ENCODE measurements at places on chromosomes 2 and 18. TPM values are rescaled to one million over a fixed set of nuclear protein-coding genes. Genes with fewer than 3 reads are reported as not detected.

Gene CHRNG
- not detected for total RNA-seq

Gene CDH7
- not detected for total RNA-seq

Gene EFHD1
- 7.7 TPM for total RNA-seq

GRCh38 chr2:20430461-20431300 is 16.2 kb upstream of the RHOB start:
- H3K27me3 ChIP-seq = no peaks in the 10 kb centered on the region
- H3K4me3 ChIP-seq = no peak overlapping the region
- H3K27ac ChIP-seq = peak overlapping the region; percentile 66
- H3K4me1 ChIP-seq = peaks cover 20% of the 10 kb centered on the region
- H3K36me3 ChIP-seq = no peaks in the 10 kb centered on the region

Gene NDC80
- total RNA-seq = 1.1 TPM

DNA sequence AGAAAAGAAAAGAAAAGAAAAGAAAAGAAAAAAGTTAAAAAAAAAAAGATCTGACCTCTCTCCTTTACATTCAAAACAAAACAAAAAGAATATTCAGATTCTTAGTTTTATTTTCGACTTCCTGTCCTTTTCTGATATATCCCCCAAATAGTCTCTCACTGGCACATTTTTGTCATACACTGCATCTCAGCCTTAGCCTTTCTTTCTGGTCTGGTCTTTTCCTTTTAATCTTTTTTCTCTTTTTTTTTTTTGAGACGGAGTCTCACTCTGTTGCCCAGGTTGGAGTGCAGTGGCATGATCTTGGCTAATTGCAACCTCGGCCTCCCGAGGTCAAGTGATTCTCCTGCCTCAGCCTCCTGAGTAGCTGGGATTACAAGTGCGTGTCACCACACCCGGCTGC is 1.6 kb upstream of the RIOK3 start:
- H3K27me3 ChIP-seq = no peaks in the 10 kb centered on the region
- H3K36me3 ChIP-seq = no peaks in the 10 kb centered on the region
- H3K4me3 ChIP-seq = no peak overlapping the region
- peaks cover 33% of the 10 kb centered on the region for H3K4me1 ChIP-seq
- no peak for DNase-seq

GRCh38 chr2:128628206-128628605 is 309.5 kb upstream of the HS6ST1 start:
- no peaks in the 10 kb centered on the region for H3K4me1 ChIP-seq
- DNase-seq = peak; percentile 14
- no peak overlapping the region for H3K27ac ChIP-seq

DNA sequence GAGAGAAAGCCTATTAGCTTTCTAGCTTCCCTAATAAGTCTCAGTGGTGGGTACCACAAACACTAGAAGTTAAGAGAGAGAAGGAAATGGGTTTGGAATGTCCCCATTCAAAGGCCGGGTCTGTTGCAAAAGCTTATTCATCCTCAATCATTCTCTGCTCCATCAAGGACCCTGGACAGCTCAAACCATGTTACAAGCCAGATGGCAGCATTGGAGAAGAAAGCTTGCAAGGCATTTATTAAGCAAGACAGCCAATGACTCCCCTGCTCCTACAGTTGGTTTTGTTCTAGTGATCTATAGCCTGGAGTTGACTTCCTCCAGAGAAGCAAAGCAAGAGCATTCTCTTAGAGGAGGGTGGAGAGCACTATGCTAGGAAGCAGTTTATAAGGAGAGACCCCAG is 86.9 kb upstream of the LMAN1 start:
- no peak overlapping the region for H3K27ac ChIP-seq
- no peaks in the 10 kb centered on the region for H3K27me3 ChIP-seq
- no peak for DNase-seq
- H3K36me3 ChIP-seq = no peaks in the 10 kb centered on the region

Gene NLRC4
- 24.4 TPM for total RNA-seq

DNA sequence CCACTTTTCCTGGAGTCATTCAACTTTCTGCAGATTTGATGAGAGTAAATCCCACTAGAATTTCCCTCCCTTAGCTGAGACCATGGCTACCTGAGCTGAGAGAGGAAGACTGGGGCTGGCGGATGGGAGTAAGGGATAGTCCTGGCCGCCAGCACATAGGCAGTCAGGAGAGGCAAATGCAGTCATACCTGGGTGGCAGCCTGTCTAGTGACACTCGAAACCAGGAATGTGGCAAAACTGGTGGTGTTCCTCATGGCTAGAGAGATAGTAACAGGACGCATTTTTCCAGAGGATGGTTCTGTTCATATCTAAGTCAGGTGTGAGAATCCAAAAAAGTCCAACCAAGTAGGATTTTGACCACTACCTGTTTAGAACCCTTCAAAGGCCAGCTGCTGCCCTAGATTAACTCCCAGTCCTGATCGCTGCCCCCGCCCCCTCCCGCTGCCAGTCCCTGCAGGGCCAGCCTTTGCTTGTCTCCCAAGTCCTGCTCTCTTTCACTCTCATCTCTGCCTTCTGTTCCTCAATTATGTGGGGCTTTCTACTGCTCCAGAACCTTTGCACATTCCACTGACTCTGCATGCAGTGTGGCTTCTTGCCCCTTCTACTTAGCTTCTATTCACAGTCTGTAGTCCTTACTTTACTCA is 17.4 kb upstream of the SCG2 start:
- H3K36me3 ChIP-seq = no peaks in the 10 kb centered on the region
- H3K27ac ChIP-seq = no peak overlapping the region
- H3K27me3 ChIP-seq = peaks cover 17% of the 10 kb centered on the region
- no peaks in the 10 kb centered on the region for H3K4me1 ChIP-seq
- H3K4me3 ChIP-seq = no peak overlapping the region

DNA sequence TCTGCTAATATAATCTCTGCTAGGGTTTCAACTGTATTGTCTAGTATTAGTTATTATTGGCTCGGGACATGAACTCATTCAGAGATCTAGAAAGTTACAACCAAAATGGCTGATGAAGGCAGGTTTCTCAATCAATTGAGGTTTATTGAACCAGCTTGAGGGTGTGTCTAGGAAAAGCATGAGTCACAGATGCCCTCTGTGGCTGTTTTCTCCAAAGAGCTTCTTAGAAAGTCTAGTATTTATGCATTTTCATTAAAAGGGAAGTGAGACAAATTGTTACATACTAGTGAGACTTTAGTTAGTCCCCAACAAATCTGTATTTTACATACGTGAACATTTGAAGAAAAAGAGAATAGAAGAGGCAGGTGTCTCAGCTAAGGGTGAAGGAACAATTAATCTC is 23.0 kb upstream of the RTTN start:
- no peak for DNase-seq
- H3K27ac ChIP-seq = no peak overlapping the region
- H3K36me3 ChIP-seq = no peaks in the 10 kb centered on the region
- no peak overlapping the region for H3K4me3 ChIP-seq
- no peaks in the 10 kb centered on the region for H3K4me1 ChIP-seq

Gene TLX2
- total RNA-seq = not detected

- no peaks in the 10 kb centered on the region for H3K36me3 ChIP-seq
- no peak for DNase-seq
- H3K27ac ChIP-seq = no peak overlapping the region
- H3K4me1 ChIP-seq = peaks cover 10% of the 10 kb centered on the region
Observed at GRCh38 chr2:25980076-25980887, 2.0 kb downstream of the KIF3C start.

- no peak for DNase-seq
- no peak overlapping the region for H3K27ac ChIP-seq
- H3K4me1 ChIP-seq = no peaks in the 10 kb centered on the region
- H3K36me3 ChIP-seq = no peaks in the 10 kb centered on the region
- no peak overlapping the region for H3K4me3 ChIP-seq
- no peaks in the 10 kb centered on the region for H3K27me3 ChIP-seq
Observed at GRCh38 chr2:100650151-100650550, 87.4 kb downstream of the PDCL3 start.

Gene FAM237A
- total RNA-seq = not detected

DNA sequence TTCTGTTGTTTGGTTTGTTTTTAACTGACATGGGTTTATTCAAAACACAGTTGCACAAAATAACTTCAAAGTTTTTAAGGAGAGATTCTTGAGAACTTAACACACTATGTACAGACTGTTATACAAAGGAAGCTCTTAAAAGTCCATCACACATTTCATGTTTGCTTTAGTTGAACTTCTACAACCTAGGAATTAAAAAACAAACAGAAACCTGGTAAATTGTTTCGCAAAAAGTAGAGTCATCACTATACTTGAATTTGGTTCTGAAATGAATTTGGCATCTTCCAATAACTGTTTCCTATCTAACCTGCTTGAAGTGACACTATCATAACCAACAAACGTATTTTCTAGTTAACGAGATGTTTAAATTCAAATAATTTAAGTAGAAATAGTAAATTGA is 21.8 kb downstream of the TRIP12 start:
- no peaks in the 10 kb centered on the region for H3K27me3 ChIP-seq
- no peak overlapping the region for H3K27ac ChIP-seq

GRCh38 chr2:182048088-182048487 is 62.4 kb downstream of the PPP1R1C start:
- no peak overlapping the region for H3K27ac ChIP-seq
- H3K27me3 ChIP-seq = no peaks in the 10 kb centered on the region
- H3K36me3 ChIP-seq = no peaks in the 10 kb centered on the region
- DNase-seq = no peak
- H3K4me1 ChIP-seq = no peaks in the 10 kb centered on the region

DNA sequence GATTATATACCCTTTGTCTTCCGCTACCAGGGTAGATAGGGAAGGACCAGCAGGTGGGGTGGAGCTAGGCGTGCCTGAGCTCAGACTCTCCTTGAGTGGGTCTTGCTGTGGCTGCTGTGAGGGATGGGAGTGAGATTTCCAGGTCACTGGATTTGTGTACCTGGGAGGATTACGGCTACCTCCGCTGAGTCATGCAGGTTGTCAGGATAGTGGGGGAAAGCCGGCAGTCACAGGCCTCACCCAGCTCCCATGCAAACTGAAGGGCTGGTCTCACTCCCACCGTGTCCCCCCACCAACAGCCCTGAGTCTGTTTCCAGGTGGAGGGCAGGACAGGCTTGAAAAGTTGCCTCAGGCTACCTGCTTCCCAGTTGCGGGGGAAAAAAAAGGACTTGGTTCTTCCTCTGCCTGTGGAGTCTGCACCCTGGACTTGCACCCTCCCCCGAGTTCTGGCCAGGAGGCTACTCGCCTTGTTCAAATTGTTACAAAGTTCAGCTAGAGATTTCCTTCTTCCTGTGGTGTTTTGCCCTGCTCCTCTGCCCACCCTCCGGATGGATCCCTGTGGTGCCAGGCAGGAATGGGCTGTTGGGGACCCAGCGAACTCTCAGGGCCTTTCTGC is 268.3 kb downstream of the VAPA start:
- H3K27ac ChIP-seq = no peak overlapping the region
- H3K4me1 ChIP-seq = no peaks in the 10 kb centered on the region
- H3K27me3 ChIP-seq = no peaks in the 10 kb centered on the region
- no peak for DNase-seq

DNA sequence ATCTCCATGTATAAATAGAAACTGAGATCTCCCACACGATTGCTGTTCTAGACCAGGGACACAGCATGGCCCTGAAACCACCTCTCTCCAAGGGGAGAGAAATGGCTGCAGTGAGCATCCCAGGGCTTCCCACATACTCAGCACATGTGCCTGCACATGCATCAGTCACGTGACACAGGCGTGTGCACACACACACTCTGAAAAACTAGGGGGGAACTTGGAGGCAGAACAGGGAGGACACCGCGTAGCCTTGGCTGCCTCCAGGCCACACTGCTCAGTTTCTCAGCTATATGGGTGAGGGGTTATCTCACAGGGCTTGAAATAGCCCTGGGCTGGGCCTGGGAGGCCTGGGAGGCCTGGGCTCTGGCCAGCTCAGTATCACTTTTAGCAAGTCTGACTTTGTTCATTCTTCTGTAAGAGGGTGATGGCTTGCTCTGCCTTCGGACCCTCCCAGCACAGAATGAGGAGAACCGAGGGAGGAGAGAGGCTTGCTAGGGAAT is 66.9 kb downstream of the EMX1 start:
- no peak overlapping the region for H3K27ac ChIP-seq
- H3K4me1 ChIP-seq = no peaks in the 10 kb centered on the region
- DNase-seq = no peak
- H3K4me3 ChIP-seq = no peak overlapping the region

GRCh38 chr2:29281086-29281915 is 166.1 kb downstream of the CLIP4 start:
- no peaks in the 10 kb centered on the region for H3K4me1 ChIP-seq
- H3K27me3 ChIP-seq = no peaks in the 10 kb centered on the region
- H3K36me3 ChIP-seq = no peaks in the 10 kb centered on the region
- H3K4me3 ChIP-seq = no peak overlapping the region
- DNase-seq = no peak

GRCh38 chr18:57131101-57131500 is 15.8 kb upstream of the BOD1L2 start:
- H3K4me1 ChIP-seq = no peaks in the 10 kb centered on the region
- H3K36me3 ChIP-seq = no peaks in the 10 kb centered on the region
- H3K27me3 ChIP-seq = peaks cover 20% of the 10 kb centered on the region
- no peak overlapping the region for H3K27ac ChIP-seq
- DNase-seq = no peak

Gene WNT10A
- total RNA-seq = 0.35 TPM

Gene IGFBP5
- total RNA-seq = 145 TPM

DNA sequence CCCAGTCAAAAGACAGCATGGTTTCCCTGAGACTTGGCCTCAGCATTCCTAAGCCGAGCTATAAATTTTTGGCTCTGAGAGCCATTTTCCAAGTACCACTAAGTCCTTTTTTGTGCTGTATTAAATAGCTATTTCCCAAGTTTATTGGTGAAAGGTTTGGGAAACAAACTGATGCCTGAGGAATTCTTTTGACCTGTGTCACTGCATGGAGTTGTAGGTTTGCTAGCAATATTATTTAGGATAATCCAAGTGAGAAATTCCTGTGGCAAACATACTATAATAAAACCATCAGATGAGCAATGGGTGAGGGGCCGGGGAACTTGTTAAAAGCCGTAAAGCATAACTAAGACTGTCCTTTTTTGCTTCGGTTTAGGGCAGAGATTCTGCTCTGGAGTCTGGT is 28.4 kb downstream of the ARHGAP28 start:
- H3K36me3 ChIP-seq = no peaks in the 10 kb centered on the region
- no peaks in the 10 kb centered on the region for H3K4me1 ChIP-seq
- H3K27me3 ChIP-seq = no peaks in the 10 kb centered on the region
- H3K27ac ChIP-seq = no peak overlapping the region
- H3K4me3 ChIP-seq = no peak overlapping the region

GRCh38 chr2:121228521-121228920 is 56.5 kb downstream of the TFCP2L1 start:
- H3K4me3 ChIP-seq = no peak overlapping the region
- H3K27me3 ChIP-seq = peaks cover 3% of the 10 kb centered on the region
- peak; percentile 24 for DNase-seq
- peak overlapping the region; percentile 49 for H3K27ac ChIP-seq
- no peaks in the 10 kb centered on the region for H3K4me1 ChIP-seq

Gene CFAP221
- total RNA-seq = 33.9 TPM

DNA sequence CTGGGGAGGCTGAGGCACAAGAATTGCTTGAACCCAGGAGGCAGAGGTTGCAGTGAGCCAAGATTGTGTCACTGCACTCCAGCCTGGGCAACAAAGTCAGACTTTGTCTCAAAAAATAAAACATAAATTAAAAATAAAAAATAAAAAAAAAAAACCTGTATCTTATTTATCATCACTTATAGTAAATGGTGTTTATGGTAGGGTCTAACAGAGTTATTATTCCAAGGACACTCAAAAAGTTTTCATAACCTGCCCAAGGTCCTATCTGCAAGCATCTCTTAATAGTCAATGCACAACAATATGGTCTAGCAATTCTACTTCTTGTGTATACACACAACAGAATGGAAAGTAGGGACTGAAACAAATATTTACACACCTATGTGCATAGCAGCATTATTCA is 47.3 kb upstream of the MYCN start:
- H3K4me3 ChIP-seq = no peak overlapping the region
- DNase-seq = no peak
- no peaks in the 10 kb centered on the region for H3K36me3 ChIP-seq
- H3K27me3 ChIP-seq = no peaks in the 10 kb centered on the region
- H3K4me1 ChIP-seq = no peaks in the 10 kb centered on the region
- H3K27ac ChIP-seq = no peak overlapping the region

- no peaks in the 10 kb centered on the region for H3K27me3 ChIP-seq
- H3K36me3 ChIP-seq = no peaks in the 10 kb centered on the region
- DNase-seq = no peak
Observed at GRCh38 chr18:56831988-56832387, 180.8 kb downstream of the WDR7 start.
